ENCODE measurements at places on chromosomes 4 and X.

DNA sequence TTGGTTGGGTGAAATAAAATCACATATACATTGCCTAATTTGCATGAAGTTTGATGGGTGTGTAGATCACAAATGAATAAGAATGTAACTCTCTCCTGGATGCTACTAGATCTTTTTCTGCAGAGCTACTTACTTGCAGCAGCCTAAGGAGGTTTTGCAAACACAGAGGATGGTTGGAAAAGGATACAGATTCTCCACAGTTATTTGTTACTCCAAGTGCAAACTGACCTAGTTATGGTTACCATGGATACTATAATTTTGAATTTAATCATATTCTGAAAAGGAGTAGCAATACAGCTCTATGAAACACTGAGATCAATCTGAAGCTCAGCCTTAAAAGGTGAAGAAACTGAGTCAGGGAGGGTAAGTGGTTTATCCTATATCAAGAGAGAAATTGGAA is 9.1 kb upstream of the ARHGEF38 start:
- no peak for DNase-seq

- no peak for DNase-seq
Observed at GRCh38 chr4:52641854-52642563, 17.1 kb downstream of the USP46 start.

- no peak for DNase-seq
Observed at GRCh38 chrX:142156567-142156966, 48.5 kb downstream of the MAGEC2 start.

GRCh38 chr4:125440814-125441213 is 126.1 kb downstream of the FAT4 start:
- no peak for DNase-seq

- DNase-seq, result no peak
Observed at GRCh38 chr4:156536661-156537060, 434.9 kb downstream of the PDGFC start.

- no peak for DNase-seq
Observed at GRCh38 chr4:146436423-146437162, 85.1 kb downstream of the SLC10A7 start.

DNA sequence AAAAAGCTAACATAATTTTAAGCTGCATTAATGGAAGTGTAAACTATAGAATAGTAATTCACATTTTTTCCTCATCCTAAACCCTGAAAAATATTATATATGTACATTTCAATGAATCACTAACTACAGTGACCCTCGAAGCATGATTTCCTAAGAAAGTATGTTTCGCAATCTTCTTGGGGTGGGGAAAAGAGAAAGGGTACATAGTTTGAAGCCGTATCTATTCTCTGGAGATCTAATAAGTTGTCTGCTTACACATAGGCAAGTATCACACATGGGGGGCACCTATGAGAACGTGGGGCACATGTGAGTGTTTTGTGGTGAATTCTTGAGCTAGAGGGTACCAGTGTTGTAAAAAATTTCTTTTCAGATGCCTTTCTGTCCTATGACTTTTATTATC is 71.2 kb downstream of the JADE1 start:
- no peak for DNase-seq

DNA sequence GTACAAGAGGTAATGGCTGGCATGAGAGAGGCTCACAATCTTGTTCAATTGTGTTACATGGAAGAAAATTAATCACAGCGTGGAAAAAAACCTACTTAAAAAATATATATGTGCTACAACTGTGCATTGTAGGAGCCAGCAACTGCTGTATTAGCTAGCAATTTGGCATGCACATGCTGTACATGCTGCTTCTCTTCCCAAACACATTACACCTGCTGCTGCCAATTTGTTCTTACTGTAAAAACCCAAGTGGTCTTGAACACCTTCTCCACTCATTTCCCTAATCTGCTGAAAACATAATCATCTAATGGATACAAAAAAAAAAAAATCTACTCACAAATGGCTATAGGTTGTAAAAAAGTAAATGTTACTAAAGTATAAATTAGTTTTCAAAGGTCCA is 264.2 kb downstream of the INPP4B start:
- DNase-seq, result no peak

- DNase-seq, result no peak
Observed at GRCh38 chrX:110408949-110409588, 50.4 kb downstream of the RTL9 start.

Measured in CD8-positive, alpha-beta T cell (primary cell).